Gastroesophageal sphincter (tissue), 4 donors: ENCODE measurements at places on chromosomes 5 and 9. TPM values are rescaled to one million over a fixed set of nuclear protein-coding genes. Genes with fewer than 3 reads are reported as not detected.

The CCNI2 gene
- not detected for total RNA-seq

The DDX4 gene
- total RNA-seq = not detected

The FGF1 gene
- total RNA-seq = 0.16 TPM

The CAVIN4 gene
- 0.40 TPM for total RNA-seq

The MCTP1 gene
- total RNA-seq = 57.6 TPM

The TOR2A gene
- 8.9 TPM for total RNA-seq

The KCNN2 gene
- 3.5 TPM for total RNA-seq

The IL9 gene
- not detected for total RNA-seq

The APBA1 gene
- total RNA-seq = 4.7 TPM

The HMCN2 gene
- total RNA-seq = 21.1 TPM

The N4BP3 gene
- total RNA-seq = 4.8 TPM

The EIF4EBP3 gene
- total RNA-seq = 1.8 TPM

The LCP2 gene
- 5.5 TPM for total RNA-seq

The GABRP gene
- not detected for total RNA-seq

The NHP2 gene
- total RNA-seq = 199 TPM

The GGTA1 gene
- 8.7 TPM for total RNA-seq

The ALDOB gene
- total RNA-seq = not detected

The NEUROG1 gene
- total RNA-seq = not detected

The SLC4A9 gene
- not detected for total RNA-seq
